ENCODE measurements at places on chromosomes 2 and 18. TPM values are rescaled to one million over a fixed set of nuclear protein-coding genes. Genes with fewer than 3 reads are reported as not detected.

Gene CFAP65
- total RNA-seq = not detected

Gene LYG2
- total RNA-seq = not detected

Gene PFN4
- not detected for total RNA-seq

Gene RPRM
- total RNA-seq = not detected

Gene ECEL1
- not detected for total RNA-seq

Gene FSHR
- not detected for total RNA-seq

Gene UBXN2A
- 17.1 TPM for total RNA-seq

Gene ALPG
- 0.07 TPM for total RNA-seq

Gene VWC2L
- not detected for total RNA-seq

Gene LINC00305
- total RNA-seq = not detected

Gene NFATC1
- 11.2 TPM for total RNA-seq

Gene ALPI
- total RNA-seq = not detected

Gene TCF23
- not detected for total RNA-seq

Gene RAB27B
- total RNA-seq = under 0.01 TPM

Gene NEURL3
- total RNA-seq = 0.34 TPM

Gene CHRNG
- total RNA-seq = not detected

Gene ARHGAP25
- total RNA-seq = 10.7 TPM

Gene CNDP1
- total RNA-seq = not detected

Gene APOB
- under 0.01 TPM for total RNA-seq

Measured in mammary microvascular endothelial cell (primary cell).